ENCODE measurements at places on chromosomes 2 and 18. TPM values are rescaled to one million over a fixed set of nuclear protein-coding genes. Genes with fewer than 3 reads are reported as not detected.
A peak's percentile ranks its signal among the peaks of the same experiment; 100 is the strongest.

DNA sequence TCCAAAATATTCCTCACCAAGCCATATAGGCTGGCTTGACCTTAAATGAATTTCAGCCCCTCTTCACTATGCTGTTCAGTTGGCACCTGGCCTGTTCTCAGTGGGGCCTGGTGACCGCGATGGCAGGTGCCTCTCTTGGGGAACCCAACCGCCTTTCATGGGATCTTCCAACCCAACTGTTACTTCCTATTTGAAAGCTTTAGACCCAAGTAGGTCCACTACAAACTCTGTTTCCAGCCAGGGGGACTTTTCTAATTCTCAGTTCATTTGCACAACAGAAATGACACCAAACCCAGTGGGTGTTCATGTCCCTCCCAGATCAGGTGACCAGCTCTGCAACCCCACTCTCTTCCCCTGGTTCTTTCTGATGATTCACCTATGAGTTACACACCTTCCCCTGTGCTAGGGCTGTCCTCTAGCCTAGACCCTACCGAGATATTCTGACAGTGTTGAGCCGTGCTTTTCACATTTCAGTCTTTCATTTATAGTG lies 35.6 kb upstream of the NDUFV2 start:
- no peak for DNase-seq

DNA sequence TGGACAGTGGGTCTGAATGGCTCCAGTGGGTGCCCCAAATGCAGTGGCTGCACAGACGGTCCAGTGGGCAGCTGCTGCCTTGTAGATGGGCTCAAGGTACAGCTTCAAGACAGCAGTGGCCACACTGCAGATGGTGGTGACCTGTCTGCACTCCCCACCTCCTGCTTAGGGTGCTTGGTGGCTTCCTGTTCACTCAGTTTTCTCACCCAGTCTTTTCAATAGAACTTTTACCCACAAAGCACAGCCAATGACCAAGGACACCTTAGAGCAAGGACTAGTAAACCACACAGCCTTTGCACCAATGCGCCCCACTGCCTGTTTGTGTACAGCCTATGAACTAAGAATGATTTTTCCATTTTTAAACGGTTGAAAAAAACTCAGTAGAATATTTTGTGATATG lies 34.9 kb downstream of the MEX3C start:
- DNase-seq = no peak

DNA sequence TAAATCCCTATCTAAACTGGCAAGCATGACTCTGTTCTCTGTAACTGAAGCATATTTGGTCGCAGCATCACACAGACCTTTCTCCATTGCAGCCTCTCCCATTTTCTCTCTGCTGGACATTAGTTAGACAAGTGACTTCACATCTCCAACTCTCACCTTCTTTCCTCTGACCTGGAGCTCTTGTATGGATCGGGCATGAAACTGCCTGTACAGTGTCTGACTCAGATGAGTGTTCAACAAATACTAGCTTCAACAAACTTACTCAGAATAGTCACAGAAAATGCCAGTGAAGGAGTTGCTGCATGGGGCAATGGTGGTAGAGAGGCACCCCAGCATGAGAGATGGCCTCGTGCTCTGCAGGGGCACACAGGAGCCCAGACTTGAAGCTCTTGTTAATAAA lies 104.7 kb upstream of the COPS8 start:
- DNase-seq = no peak

The EML6 gene
- 0.95 TPM for total RNA-seq

GRCh38 chr18:50791599-50792438 lies 28.0 kb downstream of the MRO start:
- DNase-seq = peak; percentile 20

GRCh38 chr2:47190188-47190881 lies 35.2 kb upstream of the STPG4 start:
- no peak for DNase-seq

DNA sequence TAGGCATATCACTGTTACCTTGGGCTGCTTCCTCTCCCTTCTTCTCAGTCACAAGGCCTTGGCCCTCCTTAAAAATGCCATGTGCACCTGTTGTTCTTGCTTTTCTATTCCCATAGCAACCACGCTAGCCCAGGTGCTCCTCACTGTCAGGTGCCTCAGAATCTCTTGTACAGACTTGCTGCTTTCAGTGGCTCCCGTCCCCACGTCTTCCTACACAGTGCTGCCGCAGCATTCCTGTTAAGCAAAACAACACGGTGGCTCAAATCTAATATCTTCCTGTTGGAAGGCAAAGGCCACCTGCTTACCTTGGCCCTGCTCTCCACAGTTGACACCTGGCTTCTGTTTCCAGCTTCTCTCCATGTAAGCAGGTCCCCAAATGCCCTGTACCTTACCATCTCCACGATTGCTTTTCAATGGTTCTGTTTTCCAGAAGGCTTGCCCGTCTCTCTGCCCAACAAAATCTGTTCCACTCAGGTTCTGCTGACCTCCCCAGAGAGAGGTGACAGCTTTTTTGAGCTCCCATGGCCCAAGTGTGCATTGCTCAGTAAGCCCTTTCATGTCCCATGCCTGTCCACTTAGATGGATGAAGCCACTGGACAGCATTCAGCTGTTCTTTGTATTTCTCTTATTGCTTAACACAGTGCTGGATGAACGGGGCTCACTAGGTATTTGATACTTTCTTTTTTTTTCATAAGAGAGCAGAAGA lies 240.4 kb downstream of the PRKCE start:
- DNase-seq = no peak

Measured in SK-MEL-5 (cell line).